ENCODE measurements at places on chromosomes 2 and 18.
A peak's percentile ranks its signal among the peaks of the same experiment; 100 is the strongest.

- DNase-seq = no peak
Observed at GRCh38 chr2:64825831-64826491, 163.2 kb upstream of the SLC1A4 start.

DNA sequence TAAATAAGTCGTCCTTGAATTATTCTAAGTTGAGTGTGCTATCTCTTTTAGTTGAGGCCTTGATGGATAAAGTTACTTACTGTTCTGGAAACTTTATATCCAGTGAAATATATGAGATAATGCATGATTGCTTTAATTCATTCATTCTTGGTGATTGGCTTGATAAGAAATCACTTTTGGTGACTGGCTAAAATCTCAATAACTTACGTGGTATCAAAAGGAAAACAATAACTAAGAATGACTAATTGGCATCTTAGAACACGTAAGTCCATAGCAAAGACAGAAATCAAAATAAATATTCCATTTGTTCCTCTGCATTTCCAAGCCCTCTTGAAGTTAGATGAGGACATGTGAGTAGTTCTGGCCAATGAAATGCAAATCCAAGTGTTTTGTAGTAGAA, 251.6 kb downstream of the NUP35 start:
- no peak for DNase-seq

- no peak for DNase-seq
Observed at GRCh38 chr2:11404376-11405073, 60.1 kb upstream of the ROCK2 start.

GRCh38 chr18:13227910-13228309, 9.3 kb downstream of the LDLRAD4 start:
- DNase-seq = no peak

GRCh38 chr2:239954166-239955086, 70.7 kb downstream of the NDUFA10 start:
- DNase-seq = no peak

- DNase-seq = peak; percentile 73
Observed at GRCh38 chr2:223970343-223971128, 13.3 kb downstream of the MRPL44 start.

DNA sequence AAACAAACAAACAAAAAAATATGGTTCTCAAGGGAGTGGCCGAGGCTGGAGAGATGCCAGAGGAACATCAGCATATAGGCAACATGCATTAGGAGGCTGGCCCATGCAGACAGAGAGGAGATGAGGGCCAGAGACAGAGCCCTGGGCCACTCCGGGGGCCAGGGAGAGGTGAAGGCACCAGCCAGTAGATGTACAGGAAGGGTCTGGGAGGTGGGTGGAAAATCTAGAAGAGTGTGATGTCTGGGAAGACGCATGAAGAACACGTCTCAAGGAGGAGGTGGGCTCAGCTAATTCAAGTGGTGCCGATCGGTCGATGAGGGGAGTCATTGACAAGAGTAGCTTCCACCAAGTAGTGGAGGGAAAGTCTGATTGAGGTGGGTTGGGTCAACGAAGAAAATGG, 79.9 kb downstream of the ZCCHC2 start:
- no peak for DNase-seq

DNA sequence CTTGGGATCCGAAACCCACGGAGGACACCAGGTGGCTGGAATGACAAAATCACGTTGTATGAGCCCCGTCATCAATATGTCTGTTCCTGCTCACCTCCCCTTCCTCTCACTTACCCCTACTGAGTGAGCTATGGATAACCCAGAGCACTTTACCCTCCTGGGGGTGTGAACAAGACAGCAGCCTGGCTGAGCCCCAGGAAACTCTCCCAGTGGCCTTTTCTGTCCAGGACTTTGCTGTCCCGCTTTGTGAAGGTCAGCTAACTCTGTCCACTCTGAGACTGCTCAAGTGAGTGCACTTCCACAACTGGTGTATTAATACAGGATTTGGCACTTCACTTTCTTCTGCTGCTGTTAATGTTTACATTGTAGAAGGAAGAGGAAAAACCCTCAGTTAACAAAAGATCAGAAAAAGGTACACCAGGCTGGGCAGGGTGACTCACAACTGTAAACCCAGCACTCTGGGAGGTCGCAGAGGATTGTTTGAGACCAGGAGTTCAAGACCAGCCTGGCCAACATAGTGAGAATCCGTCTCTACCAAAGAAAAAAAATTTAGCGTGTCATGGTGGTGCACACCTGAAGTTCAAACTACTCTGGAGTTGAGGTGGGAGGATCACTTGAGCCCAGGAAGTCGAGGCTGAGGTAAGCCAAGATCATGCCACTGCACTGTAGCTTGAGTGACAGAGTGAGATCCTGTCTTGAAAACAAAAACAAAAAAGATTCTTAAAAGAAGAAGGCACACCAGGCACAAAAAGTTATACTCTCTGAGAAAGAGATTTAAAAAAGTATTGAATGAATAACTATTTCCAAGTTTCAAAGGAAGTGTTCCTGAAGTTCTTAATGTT, 90.3 kb downstream of the CLHC1 start:
- no peak for DNase-seq

DNA sequence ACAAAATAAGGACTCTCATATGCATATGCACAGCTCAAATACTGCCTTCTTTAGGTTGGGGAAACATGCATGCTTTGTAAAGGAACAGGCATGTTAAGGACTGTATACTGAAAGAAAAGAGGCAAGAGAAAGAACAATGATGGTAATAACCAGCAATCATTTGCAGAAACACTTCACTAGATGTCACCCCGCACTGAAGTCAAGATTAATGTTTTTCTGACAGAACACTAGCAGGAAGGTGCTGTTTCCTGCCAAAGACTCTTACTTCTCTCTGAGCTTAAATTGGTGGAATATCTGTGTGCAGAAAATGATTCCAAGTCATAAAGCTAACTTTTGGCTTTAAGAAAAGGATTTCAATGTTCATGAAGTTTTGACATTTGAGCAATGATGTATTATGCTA, 19.3 kb upstream of the CSRNP3 start:
- DNase-seq = no peak

- DNase-seq = no peak
Observed at GRCh38 chr18:44729631-44730101, 49.0 kb downstream of the SETBP1 start.

DNA sequence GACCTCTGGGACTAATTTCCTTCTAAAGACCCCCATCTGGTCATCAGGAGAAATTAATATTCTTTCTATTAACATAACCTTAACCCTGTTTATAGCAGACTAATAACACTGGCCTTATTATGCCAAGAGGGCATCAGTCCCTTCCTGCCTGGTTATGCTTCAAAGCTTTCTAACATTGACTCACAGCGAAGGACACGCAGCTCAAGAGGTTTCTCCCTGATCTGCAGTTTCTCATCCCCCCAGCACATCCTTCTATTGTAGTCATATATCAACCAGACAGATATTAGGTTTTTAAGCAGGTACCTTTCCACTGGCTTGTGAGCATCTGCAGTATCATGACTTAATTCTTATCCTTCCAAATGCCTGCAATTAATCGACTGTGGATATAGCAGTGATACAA, 100.0 kb upstream of the CXCR4 start:
- no peak for DNase-seq

- no peak for DNase-seq
Observed at GRCh38 chr18:44411262-44411905, 269.3 kb upstream of the SETBP1 start.

DNA sequence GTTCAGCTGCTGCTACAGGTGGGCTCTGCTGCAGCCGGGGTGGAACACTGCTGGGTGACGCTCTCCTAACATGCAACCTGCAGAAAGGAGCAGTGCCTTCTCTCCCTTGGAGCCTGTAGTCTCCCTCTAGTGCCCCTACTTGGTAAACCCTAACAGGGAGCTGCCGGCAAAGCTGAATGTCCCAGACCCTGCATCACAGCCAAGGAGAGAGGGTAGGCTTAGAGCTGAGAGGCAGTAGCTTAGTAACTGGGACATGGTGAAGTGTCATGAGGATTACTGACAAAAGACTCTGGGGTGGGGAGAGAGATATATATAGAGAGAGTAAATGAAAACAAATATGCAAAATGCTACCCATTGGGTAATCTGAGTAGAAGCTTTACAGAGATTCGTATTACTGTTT, 9.9 kb downstream of the NCAPH start:
- DNase-seq = no peak

- DNase-seq = no peak
Observed at GRCh38 chr2:225069477-225069876, 27.2 kb upstream of the DOCK10 start.

DNA sequence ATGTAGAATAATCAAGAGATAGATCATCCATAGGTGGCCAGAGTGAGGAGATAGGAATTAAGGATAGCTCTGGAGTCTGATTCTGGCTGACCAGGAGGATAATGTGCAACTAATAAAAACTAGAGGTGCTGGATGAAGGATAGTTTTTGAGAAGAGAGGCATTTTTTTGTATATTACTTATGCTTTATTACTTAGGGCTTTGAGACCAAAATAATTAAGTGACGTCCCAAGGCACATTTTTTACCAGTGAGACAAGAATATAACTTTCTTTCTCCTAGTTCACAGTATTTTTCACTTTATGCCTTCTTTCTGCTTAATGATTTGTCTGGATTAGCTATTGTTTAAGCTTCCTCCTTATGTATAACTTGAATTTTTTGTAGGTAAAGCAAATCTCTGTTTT, 756.6 kb downstream of the TSN start:
- DNase-seq = no peak

DNA sequence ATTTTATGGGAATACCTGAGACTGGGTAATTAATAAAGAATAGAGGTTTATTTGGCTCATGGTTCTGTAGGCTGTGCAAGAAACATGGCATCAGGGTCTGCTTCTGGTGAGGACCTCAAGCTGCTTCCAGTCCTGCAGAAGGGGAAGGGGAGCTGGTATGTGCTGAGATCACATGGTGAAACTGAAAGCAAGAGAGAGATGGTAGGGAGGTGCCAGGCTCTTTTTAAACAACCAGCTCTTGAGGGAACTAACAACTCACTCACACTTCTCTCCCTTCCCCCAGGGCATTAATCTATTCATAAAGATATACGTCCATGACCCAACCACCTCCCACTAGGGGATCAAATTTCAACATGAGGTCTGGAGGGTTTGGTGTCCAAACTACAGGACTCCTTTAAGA, 40.1 kb downstream of the AGPS start:
- DNase-seq = no peak

GRCh38 chr2:85009019-85009618, 38.2 kb downstream of the KCMF1 start:
- DNase-seq = peak; percentile 90

DNA sequence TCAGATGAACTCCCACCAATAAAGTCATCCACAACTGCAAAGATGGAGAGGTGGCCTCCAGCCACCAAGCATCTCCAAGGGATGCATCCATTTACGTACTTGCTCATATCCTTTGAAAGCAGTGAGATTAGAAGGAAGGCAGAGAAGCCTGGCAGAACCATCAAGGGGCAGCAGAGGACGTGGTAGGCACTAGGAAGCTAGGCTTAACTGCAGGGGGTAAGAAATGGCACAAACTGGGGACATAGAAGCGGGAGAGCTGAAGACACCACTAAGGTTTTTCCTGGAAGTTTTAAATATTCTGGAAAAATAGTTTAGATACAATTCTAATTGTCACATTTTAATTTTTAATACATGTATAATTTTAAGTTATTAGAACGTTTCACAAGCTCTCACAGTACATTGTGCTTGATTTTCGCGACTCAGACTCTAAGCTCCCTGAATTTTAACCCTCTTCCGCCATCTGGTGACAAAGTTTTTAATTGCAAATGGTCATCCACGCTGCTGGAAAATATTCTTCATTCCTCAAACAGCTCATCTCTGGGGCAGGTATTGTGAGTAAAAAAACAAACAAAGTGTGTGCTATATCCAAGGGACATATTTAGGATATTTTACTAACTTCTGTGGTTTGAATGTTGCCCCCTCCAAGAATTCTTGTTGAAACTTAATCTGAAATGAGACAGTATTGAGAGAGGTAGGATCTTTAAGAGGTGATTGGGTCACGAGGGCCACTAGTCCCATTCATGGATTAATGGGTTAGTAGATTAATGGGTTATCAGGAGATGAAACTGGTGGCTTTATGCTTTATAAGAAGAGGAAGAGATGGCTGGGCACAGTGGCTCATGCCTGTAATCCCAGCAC, 1.6 kb upstream of the PSTPIP2 start:
- DNase-seq = peak; percentile 89

- no peak for DNase-seq
Observed at GRCh38 chr2:112021781-112022231, 33.3 kb upstream of the TMEM87B start.

DNA sequence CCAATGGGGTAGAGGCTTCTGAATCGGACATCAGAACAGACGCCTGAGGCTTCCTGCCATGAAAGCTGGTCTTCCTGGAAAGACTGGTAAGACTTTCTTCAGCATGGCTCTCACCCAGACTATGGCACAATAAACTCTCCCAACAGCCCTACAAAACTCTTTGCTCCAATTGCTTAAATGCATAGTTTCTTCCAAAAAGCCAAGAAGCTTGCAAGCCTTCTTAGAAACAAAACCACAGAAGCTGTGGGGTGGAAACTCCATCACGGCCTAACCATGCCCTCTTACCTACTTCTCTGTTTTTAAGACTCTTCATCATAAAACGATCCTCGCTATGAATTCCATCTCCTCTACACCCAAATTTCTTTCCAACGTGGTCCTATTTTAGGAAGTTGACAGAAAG, 48.2 kb downstream of the PAX8 start:
- DNase-seq = peak; percentile 75

- no peak for DNase-seq
Observed at GRCh38 chr2:12463189-12463588, 253.5 kb upstream of the TRIB2 start.

GRCh38 chr18:41681138-41681880, 273.7 kb upstream of the PIK3C3 start:
- DNase-seq = no peak

GRCh38 chr2:166179201-166179600, 51.4 kb upstream of the SCN1A start:
- DNase-seq = no peak

DNA sequence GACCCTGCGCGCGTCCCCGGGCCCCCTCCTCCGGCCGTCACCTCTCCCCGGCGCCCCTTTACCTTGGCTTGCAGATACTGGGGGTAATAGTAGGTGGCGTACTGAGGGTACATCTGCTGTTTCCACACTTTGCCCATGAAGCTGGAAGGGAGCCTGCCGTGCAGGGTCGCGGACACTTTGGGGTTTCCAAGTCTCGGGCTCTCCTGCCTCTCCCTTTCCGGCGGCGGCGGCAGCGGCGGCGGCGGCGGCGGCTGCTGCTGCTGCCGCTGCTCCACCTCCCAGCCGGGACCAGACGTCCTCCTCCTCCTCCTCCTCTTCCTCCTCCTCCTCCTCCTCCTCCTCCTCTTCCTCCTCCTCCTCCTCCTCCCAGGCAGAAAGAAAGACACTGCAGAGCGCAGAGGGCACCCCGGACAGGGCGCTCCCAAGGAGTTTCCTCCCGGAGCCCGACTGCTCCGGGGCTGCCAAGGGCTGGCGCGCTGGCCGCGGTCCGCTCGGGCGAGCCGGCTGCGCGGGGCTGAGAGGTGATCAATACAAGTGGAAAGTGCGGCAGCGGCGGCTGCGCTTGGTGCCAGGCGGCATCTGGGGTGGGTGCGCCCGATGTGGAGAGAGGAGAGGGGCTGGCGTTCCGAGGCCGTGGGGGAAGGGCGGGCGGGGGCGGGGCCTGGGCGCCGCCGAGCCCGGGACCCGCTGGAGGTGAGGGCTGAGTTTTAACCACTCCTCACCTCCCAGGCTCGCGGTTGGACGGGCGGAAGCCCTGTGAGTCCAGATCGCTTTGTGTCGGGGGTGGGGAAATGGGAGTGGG, at the start of gene RBMS1:
RBMS1 (minus strand) TSS at position 581 of the 802 bp plus-strand sequence; CDS start at position 137, 444 bp downstream.
- peak; percentile 27 for DNase-seq

Measured in KBM-7 (cell line).